ENCODE measurements at places on chromosomes 6 and 20.
A peak's percentile ranks its signal among the peaks of the same experiment; 100 is the strongest.

DNA sequence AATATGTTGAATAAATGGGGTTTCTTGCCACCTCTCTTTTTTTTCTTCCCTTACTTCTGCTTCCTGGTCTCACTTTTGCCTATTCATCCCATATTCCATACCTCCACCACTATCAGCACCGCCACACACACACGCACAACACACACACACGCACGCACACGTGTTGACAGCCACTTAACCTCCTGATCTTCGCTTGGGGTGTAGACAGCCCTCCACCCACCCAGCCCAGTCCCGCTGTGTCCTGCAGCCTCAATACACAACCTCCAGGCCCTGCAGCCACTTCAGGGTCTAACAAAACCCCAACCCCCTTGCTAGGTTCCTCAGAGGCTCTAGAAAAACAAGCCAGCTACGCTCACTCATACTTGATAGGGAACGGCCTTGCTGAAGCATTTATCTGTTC, 72.3 kb downstream of the LINC00237 start:
- no peak for DNase-seq

GRCh38 chr20:1224205-1224890, 1.5 kb upstream of the RAD21L1 start:
- DNase-seq, result no peak

- DNase-seq, result peak; percentile 10
Observed at GRCh38 chr6:15453622-15454021, 207.8 kb downstream of the JARID2 start.

GRCh38 chr20:63276956-63277355, 4.3 kb downstream of the ARFGAP1 start:
- DNase-seq, result no peak

DNA sequence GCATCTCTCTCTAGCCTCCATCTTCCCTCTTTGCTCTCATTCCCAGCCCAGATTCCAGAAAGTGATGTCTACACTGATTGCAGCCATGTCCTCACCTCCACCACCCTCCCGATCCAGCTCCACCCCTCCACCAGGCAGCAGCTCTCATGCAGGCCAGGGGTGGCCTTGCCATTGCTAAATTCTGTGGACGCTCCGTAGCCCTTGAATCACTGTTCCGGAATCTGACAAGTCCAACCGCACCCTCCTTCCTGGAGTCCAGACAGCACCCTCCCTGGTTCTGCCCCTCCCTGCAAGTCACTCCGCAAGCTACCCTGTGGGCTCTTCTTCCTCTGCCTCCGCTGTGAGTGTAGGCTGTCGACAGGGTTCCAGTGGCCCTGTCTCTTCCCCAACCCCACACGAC, 26.2 kb downstream of the TNXB start:
- no peak for DNase-seq

GRCh38 chr20:63693733-63694583, 2.5 kb upstream of the TNFRSF6B start:
- no peak for DNase-seq

DNA sequence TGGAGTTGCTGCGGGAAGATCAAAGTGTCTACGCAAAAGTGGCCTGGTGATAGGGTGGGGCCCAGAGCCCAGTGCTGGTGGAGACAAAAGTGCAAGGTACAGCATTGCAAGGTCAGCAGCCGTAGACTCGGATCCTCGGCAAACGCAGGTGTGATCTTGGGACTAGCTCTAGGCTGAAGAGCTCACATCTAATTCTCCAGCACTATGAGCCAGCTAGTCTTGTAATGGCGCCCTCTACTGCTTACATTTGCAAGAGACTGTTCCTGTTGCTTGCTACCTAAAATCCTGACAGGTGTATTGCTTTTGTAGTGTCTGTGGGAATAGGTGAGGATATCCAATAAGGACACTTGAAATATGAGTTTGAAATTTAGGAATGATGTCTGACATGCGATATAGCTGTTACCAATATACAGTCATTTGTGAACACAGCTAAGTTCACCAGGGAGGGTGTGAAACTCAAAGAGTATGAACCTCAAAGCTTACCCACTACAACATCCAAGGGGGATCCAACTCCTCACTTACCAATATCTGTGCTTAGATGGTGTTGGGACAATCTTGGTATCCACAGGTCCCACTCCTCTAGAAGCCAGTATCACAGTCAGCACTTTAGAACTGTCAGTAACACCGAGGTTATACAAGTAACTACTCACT, 58.4 kb downstream of the PDE7B start:
- DNase-seq, result no peak

- no peak for DNase-seq
Observed at GRCh38 chr6:135281227-135281626, 100.1 kb downstream of the MYB start.

DNA sequence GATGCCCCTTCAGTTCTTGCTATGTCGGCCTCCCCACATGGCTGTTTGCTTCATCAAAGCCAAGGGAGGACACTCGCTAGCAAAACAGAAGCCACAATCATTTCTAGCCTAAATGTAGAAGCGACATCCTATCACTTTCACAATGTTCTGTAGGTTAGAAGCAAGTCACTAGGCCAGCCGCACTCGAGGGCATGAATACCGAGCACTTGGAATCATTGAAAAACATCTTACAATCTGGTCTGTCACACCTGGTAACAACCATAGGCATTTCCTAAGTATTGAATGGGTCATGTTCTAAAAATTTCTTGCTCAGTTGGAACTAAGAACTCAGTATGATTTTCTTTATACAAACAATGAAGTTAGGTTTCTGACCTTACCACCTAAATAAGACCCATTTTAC, 192.3 kb downstream of the AIG1 start:
- DNase-seq, result no peak

DNA sequence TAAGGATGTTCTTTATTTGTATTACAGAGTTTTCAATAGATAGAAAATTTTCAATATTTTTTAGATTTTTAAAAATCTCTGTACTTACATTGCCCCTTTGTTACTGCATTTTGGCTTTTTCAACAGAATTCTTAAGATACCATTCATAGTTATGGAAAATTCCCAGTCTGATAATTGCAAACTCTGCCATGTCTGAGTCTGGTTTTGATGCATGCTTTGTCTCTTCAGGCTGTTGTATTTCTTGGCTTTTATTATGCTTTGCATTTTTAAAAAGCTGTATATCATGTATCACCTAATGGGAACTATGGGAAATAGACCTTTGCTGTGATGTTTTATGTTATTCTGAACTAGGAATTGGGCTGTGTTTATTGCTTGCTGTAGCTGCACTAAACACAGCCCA, 898.9 kb upstream of the ADGRB3 start:
- no peak for DNase-seq

- no peak for DNase-seq
Observed at GRCh38 chr6:66533921-66534404, 826.9 kb upstream of the EYS start.

DNA sequence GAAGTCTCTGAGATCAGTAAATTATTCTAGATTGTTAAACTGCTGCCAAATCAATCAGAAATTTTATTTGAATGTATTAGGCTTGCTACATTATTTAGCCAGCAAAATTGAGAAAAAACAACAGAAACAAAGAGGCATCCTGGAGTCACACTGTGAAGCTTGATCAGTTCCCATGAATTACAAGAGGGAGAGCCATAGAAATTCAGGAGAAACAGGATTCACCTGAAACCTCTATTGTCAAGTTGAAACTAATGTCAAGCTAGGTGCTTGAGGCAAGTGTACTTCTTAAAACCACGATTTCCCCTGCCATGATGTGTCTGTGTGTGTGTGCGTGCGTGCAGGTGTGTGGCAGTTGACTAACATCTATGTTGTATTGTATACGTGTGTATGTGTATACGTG, 439.1 kb upstream of the NOX3 start:
- DNase-seq, result no peak

- no peak for DNase-seq
Observed at GRCh38 chr6:39922821-39923220, 11.4 kb downstream of the MOCS1 start.

DNA sequence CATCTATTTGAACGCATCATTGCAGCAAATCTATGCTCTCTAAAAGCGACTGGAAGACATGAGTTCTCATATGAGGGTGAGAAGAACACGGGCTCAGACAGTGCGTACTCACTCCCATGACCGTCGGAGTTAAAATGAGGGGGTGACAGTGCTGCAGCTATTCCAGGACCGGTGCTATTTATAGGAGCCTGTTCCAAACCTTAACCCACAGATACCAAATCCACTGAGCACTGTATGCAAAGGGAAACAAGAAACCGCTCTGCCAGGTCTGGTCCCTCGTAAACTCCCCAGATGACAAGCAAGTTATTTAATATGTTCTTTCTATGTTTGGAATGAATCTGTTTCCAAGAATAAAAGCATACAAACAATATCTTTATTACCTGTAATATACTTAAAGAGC, 22.9 kb downstream of the PPP1R3G start:
- DNase-seq, result no peak

- DNase-seq, result no peak
Observed at GRCh38 chr6:53241938-53242337, 93.3 kb upstream of the GCM1 start.

- no peak for DNase-seq
Observed at GRCh38 chr20:2244993-2245392, 50.8 kb upstream of the TGM3 start.

- DNase-seq, result no peak
Observed at GRCh38 chr6:74137911-74138310, 441.9 kb downstream of the CD109 start.

DNA sequence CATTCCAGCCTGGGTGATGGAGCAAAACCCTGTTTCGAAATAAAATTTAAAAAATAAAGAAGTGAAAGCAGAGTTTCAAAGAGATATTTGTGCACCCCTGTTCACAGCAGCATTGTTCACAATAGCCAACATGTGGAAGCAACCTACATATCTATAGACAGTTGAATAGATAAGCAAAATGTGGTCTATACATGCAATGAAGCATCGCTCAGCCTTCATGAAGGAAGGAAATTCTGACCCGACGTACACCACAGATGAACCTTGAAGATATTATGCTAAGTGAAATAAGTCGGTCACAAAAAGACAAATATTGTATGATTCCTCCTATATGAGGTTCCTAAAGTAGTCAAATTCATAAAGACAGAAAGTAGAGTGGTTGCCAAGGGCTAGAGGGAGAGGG, 6.5 kb upstream of the NCOA6 start:
- DNase-seq, result no peak

GRCh38 chr20:37303637-37304036, 14.2 kb downstream of the MANBAL start:
- no peak for DNase-seq

- no peak for DNase-seq
Observed at GRCh38 chr6:19802656-19803055, 34.5 kb upstream of the ID4 start.

- no peak for DNase-seq
Observed at GRCh38 chr6:92047860-92048259, 1371.5 kb downstream of the EPHA7 start.

- peak; percentile 35 for DNase-seq
Observed at GRCh38 chr6:111122458-111123286, 35.4 kb downstream of the SLC16A10 start.

Data from caudate nucleus (tissue), 63 donors.